ENCODE measurements at places on chromosomes 16 and 17.

DNA sequence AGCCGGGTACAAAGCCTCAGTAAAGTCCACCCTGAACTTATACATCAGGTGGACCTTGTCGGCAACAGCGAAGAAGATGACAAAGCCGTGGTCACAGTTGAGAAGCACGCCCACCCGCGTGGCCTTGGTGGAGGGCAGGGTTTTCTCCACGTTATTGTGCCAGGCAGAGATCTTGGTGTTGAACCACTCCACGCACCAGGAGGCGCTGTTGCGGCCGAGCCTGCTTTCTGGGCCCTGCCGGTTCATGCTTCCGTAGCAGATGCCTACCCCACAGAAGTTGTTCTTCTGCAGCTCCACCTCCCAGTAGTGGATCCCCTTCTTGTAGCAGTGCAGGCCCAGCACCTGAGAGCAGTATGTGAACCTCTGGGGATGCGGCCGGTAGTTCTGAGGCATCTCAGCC, 22.1 kb downstream of the TRIM25 start:
- H3K4me3 ChIP-seq: no peak overlapping the region
- no peak overlapping the region for H3K27ac ChIP-seq
- no peaks in the 10 kb centered on the region for H3K4me1 ChIP-seq
- H3K36me3 ChIP-seq: peaks cover 17% of the 10 kb centered on the region
- H3K27me3 ChIP-seq: no peaks in the 10 kb centered on the region
- no peak for DNase-seq

- H3K36me3 ChIP-seq: no peaks in the 10 kb centered on the region
- no peak overlapping the region for H3K4me3 ChIP-seq
- no peaks in the 10 kb centered on the region for H3K27me3 ChIP-seq
- no peaks in the 10 kb centered on the region for H3K4me1 ChIP-seq
Measured at GRCh38 chr16:83746611-83747010, 61.2 kb upstream of the HSBP1 start.

DNA sequence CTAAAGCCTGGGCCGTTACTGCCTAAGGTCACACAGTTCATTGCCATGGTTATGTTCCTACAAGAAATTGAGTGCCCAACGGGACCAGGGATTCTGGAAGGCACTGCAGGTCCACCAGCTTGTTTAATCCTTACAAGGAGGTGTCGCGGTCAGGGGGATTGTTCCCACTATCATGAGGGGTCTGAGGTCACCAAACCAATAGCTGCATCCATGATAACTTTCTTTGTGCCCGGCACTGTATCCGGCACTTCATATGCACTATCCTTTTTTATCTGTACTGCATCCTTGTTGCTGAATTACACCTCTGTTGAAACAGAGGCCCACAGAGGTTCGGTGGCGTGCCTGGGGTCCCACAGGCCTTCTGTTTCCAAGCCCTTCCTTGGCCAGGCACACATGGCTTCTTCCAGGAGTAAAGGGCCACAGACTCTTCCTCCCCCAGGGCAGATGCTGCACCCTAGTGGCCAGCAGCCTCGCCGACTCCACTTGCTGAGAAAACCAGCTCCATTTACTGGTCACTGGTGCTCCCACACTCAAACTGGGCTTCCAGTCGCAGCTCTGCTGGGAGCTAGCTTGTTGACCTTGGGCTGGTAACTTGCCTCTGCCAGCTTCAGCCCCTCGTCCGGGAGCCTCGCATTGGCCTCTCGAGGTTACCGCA, 82.0 kb upstream of the PLCG2 start:
- H3K27ac ChIP-seq: peak overlapping the region; percentile 58
- no peaks in the 10 kb centered on the region for H3K4me1 ChIP-seq
- H3K4me3 ChIP-seq: no peak overlapping the region
- DNase-seq: peak; percentile 50
- H3K36me3 ChIP-seq: no peaks in the 10 kb centered on the region

GRCh38 chr16:69169607-69170352, 17.2 kb upstream of the SNTB2 start:
- no peaks in the 10 kb centered on the region for H3K4me1 ChIP-seq
- no peak overlapping the region for H3K27ac ChIP-seq
- no peaks in the 10 kb centered on the region for H3K27me3 ChIP-seq
- no peaks in the 10 kb centered on the region for H3K36me3 ChIP-seq
- DNase-seq: no peak

DNA sequence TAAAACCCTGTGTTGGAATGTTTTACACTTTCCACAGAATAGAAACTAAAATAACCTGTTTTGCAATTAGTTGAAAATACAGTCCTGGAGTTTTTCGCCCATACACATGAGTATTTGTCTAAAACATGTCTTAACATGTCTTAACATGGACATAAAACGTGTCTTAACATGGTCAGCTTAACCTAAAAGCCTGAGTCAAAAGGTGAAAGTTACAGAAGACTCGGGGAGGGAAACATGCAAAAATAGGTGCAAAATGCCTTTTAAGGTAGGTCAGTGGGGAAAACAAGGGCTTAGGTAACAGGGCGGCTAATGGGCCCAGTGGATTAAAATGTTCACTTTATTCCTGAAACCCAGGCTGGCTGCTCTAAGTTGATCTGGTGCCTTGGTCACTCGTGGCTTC, 56.1 kb upstream of the RBL2 start:
- H3K27ac ChIP-seq: no peak overlapping the region
- no peaks in the 10 kb centered on the region for H3K4me1 ChIP-seq
- H3K36me3 ChIP-seq: no peaks in the 10 kb centered on the region
- DNase-seq: no peak
- no peak overlapping the region for H3K4me3 ChIP-seq

- H3K4me1 ChIP-seq: peaks cover 17% of the 10 kb centered on the region
- peak overlapping the region; percentile 35 for H3K4me3 ChIP-seq
Measured at GRCh38 chr17:75077496-75078283, 10.1 kb upstream of the SLC16A5 start.

- no peaks in the 10 kb centered on the region for H3K36me3 ChIP-seq
- no peak for DNase-seq
- no peaks in the 10 kb centered on the region for H3K4me1 ChIP-seq
- H3K27me3 ChIP-seq: no peaks in the 10 kb centered on the region
- H3K4me3 ChIP-seq: peak overlapping the region; percentile 19
- peak overlapping the region; percentile 26 for H3K27ac ChIP-seq
Measured at GRCh38 chr17:10135539-10136257, 62.7 kb downstream of the GAS7 start.

DNA sequence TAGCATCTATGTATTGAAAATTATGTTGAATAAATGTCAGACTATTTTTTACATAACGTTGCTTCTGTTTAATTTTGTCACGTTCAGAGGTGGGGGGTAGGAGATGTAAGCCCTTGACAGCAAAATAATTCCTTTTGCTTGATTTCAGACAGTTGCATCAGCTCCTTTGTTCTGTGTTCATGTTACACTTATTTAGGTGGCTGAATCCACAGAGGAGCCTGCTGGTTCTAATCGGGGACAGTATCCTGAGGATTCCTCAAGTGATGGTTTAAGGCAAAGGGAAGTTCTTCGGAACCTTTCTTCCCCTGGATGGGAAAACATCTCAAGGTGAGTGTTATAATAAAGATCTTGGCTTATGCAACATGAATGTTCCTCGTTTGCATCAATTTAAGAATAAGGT, 4.5 kb downstream of the HERPUD1 start:
- H3K27ac ChIP-seq: no peak overlapping the region
- no peaks in the 10 kb centered on the region for H3K4me1 ChIP-seq
- H3K27me3 ChIP-seq: no peaks in the 10 kb centered on the region
- no peak for DNase-seq
- H3K36me3 ChIP-seq: peaks cover 11% of the 10 kb centered on the region
- no peak overlapping the region for H3K4me3 ChIP-seq

DNA sequence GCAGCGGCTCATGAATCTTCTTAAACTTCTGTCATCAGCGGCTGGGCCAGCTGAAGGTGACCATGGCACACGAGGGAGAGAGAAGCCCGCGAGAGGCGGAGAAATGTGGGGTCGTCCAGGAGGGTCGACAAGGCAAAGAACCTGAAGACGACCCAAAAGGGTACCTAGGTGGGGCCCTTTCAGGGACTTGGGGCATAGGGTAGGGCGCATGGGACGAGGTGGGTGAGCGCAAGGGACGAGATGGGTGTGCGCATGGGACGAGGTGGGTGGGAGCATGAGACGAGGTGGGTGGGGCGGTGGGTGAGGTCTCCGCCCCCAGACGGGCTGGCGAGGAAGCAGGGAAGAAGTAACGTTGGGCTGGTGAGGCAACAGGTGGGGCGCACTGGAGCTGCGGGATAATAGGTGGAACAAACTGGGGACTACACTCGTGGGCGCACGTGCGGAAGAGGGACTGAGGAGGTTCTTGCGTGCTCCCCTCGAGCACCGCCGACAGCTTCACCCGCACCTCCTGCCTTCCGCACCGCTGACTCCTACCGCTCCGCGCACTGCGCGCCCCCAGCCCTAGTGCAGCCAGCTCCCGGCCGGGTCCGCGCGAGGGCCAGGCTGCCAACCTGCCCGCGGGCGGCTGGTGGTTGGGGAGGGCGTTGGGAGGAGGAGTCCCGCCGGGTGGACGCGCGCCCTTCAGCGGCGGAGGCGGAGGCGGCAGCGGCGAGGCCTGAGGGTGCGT, 23.2 kb upstream of the CRYM start:
- H3K4me3 ChIP-seq: peak overlapping the region; percentile 76
- H3K27me3 ChIP-seq: no peaks in the 10 kb centered on the region
- peak overlapping the region; percentile 74 for H3K27ac ChIP-seq
- DNase-seq: peak; percentile 72
- H3K4me1 ChIP-seq: no peaks in the 10 kb centered on the region

GRCh38 chr16:66891797-66892196, 11.5 kb downstream of the PDP2 start:
- no peak overlapping the region for H3K4me3 ChIP-seq
- DNase-seq: no peak
- no peaks in the 10 kb centered on the region for H3K36me3 ChIP-seq
- H3K4me1 ChIP-seq: peaks cover under 1% of the 10 kb centered on the region
- no peak overlapping the region for H3K27ac ChIP-seq

- H3K4me3 ChIP-seq: no peak overlapping the region
- no peak for DNase-seq
Measured at GRCh38 chr16:50864386-50864785, 122.5 kb downstream of the CYLD start.

GRCh38 chr16:3718628-3719027, 1.3 kb upstream of the TRAP1 start:
- H3K27me3 ChIP-seq: no peaks in the 10 kb centered on the region
- H3K4me1 ChIP-seq: peaks cover 9% of the 10 kb centered on the region
- H3K36me3 ChIP-seq: no peaks in the 10 kb centered on the region
- H3K4me3 ChIP-seq: no peak overlapping the region
- no peak for DNase-seq

- H3K36me3 ChIP-seq: no peaks in the 10 kb centered on the region
- no peaks in the 10 kb centered on the region for H3K4me1 ChIP-seq
- H3K27ac ChIP-seq: no peak overlapping the region
- DNase-seq: no peak
Measured at GRCh38 chr17:68356949-68357455, 65.7 kb downstream of the ARSG start.

- no peak overlapping the region for H3K4me3 ChIP-seq
- no peaks in the 10 kb centered on the region for H3K36me3 ChIP-seq
- no peaks in the 10 kb centered on the region for H3K4me1 ChIP-seq
- no peaks in the 10 kb centered on the region for H3K27me3 ChIP-seq
- DNase-seq: no peak
Measured at GRCh38 chr17:1251866-1252608, 18.2 kb upstream of the BHLHA9 start.

- no peaks in the 10 kb centered on the region for H3K36me3 ChIP-seq
- H3K27ac ChIP-seq: no peak overlapping the region
- H3K27me3 ChIP-seq: no peaks in the 10 kb centered on the region
- no peak for DNase-seq
- H3K4me3 ChIP-seq: no peak overlapping the region
Measured at GRCh38 chr17:65374966-65375365, 186.5 kb downstream of the AXIN2 start.

DNA sequence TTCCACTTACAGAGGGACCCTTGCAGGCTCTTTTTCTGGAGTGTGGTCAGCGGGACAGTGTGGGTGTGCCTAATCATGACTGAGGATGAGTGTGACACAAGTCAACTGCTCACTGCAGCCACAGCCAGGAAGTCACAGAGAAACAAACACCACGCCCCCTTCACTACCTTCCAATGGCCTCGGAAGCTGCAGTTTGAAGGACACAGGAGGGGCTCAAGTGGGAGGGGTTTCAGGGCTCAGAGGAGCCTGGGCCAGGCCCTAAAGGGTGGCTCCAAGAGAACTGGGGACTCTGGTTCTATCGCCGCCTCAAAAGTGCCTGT, 116.2 kb upstream of the SDK2 start:
- no peak for DNase-seq
- no peaks in the 10 kb centered on the region for H3K4me1 ChIP-seq

DNA sequence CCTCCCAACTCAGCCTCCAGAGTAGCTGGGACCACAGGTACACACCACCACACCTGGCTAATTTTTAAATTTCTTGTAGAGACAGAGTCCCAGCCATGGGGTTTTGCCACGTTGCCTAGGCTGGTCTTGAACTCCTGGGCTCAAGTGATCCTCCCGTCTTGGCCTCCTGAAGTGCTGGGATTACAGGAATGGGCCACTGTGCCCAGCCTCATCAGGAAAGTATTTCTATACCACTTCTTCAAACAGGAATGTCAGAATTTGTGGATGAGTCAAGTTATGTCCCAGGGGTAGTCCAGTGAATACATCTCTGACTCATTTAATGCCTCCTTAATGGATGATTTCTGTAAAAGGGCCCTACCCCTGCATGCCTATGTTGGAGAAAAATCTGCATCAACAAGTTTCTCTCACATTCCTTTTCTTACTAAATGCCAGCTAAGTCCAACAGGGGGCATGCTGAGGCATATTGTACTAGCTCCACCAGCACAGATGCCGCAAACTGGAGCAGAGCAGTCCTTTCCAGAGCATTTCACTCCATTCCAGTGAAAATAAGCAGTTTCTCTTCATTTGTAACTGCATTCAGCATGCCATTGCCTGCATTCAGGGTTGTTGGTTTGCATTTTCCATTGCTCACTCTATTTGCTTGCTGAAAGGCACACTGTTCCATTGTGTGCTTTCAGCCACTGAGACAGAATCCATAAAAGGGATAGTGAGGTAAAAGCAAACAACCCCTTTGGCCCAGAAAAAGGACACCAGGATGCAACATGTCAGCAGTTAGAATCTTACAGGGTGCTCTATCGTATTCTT, 5.3 kb upstream of the CAVIN1 start:
- no peak overlapping the region for H3K4me3 ChIP-seq
- H3K27me3 ChIP-seq: no peaks in the 10 kb centered on the region
- H3K27ac ChIP-seq: peak overlapping the region; percentile 64
- H3K36me3 ChIP-seq: no peaks in the 10 kb centered on the region
- H3K4me1 ChIP-seq: peaks cover 4% of the 10 kb centered on the region

GRCh38 chr16:49755313-49755620, 100.6 kb downstream of the ZNF423 start:
- no peaks in the 10 kb centered on the region for H3K36me3 ChIP-seq
- no peaks in the 10 kb centered on the region for H3K4me1 ChIP-seq
- peak overlapping the region; percentile 28 for H3K4me3 ChIP-seq
- H3K27ac ChIP-seq: peak overlapping the region; percentile 42
- no peak for DNase-seq
- no peaks in the 10 kb centered on the region for H3K27me3 ChIP-seq

All from breast epithelium (tissue), 4 donors.